Right hindlimb (tissue), 1 donor: ENCODE measurements at places on chromosomes 5 and 9.

DNA sequence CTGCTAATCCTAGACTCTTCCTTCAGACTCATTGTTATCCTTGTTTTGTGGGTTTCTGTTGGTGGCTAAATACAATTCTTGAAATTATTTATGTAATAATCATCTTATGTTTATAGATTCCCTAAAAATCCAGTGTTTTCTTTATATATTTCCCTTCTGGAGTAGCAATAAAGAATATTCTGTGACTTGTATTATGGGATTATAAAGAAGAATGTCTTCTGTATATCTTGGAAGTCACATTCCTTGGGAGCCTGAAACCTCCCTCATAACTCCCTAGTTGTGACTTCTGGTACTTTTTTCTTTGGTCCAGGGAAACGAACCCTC lies 356.1 kb downstream of the TMEM167A start:
- no peak for DNase-seq

DNA sequence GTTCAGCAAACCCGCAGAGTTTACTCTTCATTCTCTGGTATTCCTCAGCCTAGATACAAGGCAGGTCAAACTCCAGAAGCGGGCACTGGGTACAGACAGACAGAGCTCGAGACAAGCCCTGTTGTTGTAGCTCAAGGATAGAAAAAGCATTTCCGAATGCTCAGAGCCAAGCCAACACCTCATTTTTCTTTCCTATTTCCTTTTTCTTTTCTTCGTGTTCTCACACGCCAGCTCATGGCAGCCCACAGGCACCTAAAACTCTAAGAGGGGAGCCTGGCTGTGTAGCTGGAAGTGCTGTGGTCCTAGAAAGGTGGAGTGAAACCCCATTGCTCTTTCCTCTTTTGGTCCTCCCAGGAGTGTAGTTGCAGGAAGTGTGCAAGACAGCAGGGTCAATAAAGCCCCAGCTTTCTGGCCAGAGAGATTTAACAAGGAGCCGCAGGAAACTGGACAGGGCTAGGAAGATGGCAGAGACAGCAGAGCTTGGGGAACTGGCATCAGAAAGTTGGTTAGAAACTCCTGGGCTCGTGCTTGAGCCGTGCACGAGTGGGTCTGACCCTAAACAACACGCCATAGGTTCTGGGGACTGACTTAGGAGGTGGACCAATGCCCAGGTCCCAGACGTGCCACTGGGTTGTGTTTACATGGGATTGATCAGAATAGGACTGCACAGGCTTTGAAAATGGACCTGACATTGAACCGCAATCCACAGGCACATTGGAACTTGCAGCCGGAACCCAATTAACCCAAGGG lies 41.6 kb downstream of the ADAMTS2 start:
- DNase-seq: peak; percentile 4

DNA sequence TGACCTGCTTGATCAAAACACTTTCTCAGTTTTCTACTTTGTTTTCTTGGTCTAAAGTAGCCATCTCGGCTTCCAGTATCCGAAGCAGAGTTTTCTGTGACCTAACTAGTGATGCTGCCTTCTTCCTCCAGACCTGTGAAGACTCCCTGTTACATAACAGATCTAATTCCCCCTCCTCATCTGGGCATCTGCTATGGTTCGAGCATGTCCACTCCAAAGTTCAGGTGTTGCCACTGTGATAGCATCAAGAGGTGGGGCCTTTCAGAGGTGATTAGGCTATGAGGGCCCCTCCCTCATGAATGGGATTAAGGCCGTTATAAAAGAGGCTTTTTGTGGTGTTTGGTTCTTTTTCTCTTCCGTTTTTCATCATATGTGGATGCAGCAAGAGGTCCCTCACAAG lies 20.3 kb downstream of the TTC23L start:
- no peak for DNase-seq

- DNase-seq: no peak
Observed at GRCh38 chr5:149174847-149175234, 33.5 kb downstream of the ABLIM3 start.

DNA sequence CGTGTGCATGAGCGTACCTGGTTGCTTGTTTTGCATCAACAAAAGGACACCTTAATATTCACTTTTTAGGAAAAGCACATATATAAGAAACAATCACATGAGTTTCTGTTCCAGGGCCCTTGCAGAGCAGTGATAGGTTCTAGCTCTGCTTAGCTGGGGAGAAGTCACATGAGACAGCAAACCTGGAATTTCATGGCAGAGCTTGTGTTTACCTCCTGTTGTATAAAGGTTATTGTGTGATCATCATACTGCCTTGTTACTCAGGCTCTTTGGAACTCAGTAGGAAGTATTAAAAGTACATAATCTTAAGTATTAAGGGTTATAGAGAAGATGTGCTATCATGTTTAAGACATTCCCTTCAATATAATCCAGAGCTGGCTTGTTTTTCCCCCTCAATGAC lies 18.0 kb upstream of the VLDLR start:
- no peak for DNase-seq

GRCh38 chr9:32877103-32877502 lies 93.8 kb downstream of the TMEM215 start:
- no peak for DNase-seq

DNA sequence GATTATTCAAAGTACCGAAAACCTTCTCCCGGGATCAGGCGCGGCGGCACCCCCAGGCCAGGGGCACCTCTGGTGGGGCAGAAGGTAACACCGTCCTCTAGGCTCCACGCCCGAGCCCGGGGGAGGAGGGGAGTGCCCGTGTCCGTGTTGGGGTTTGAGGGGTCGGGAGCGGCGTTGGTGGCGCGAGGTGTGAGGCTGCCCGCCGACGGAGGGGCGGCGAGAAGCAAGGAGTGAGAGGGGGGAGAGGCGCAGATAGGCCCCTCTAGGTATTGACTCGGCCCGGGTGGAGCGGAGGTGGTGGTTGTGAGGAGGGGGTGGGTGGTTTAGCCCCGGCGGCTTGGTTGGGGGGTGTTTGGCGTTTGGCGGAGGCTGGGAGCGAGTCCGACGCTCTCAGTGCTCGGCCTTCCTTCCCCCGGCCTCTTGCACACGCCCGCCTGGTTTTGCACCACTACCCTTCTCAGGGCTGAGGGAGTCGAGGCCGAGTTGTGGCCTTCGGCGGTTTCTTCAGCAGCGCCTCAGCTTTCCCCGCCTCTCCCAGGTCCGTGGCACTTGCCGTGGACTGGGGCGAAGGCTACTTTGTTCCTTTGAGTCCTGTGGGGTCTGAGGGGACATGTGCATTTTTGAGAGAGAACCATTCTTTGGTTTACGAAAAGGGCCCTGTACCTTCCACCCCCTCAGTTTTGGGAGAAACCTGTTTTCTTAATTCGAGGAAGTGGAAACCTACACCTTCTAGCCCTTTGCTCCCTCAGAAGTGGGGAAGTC lies 450 bp downstream of the GPBP1 start:
- no peak for DNase-seq

- DNase-seq: no peak
Observed at GRCh38 chr5:121296356-121296755, 555.3 kb upstream of the FTMT start.

DNA sequence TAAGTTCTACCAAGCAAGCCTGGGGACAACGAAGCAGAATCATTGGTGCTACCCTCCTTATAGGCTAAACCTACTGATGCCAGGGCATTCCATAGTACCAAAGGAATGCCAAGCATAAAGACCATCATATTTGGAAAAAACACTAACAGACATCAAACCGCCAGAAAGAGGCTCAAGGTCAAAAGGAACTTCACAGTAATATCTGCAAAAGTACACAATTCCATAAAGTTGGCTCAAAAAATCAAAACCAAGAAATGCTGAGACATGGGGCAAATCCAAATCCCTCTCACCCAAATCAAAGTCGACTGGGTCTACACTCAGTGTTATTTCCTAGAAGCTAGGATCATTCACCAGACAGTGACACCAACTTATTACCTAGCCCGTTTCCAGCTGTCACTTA lies 3.4 kb downstream of the VCP start:
- no peak for DNase-seq

GRCh38 chr9:27162045-27162444 lies 53.0 kb downstream of the TEK start:
- DNase-seq: peak; percentile 54

DNA sequence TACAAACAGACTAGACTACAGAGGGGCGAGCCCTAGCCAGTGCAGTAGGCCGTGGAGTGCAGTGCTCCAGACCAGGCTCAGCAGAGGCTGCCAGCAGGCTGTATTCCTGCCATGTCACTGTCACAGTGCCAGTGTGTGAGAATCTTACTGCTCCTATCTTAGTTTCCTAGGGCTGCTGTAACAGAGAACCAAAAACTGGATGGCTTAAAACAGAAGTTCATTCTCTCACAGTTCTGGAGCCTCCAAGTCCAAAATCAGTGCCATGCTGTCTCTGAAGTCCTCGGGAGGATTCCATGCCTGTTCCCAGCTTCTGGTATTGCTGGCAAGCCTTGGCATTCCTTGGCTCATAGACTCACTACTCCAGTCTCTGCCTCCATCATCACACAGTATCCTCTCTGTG lies 75.0 kb upstream of the SAP30L start:
- no peak for DNase-seq

- no peak for DNase-seq
Observed at GRCh38 chr5:77367741-77368140, 124.4 kb downstream of the WDR41 start.

GRCh38 chr5:154086641-154087040 lies 47.9 kb downstream of the MFAP3 start:
- DNase-seq: peak; percentile 68

GRCh38 chr5:172417983-172418630 lies 36.2 kb downstream of the SH3PXD2B start:
- peak; percentile 98 for DNase-seq

GRCh38 chr9:134495881-134496412 lies 145.7 kb upstream of the COL5A1 start:
- peak; percentile 9 for DNase-seq

DNA sequence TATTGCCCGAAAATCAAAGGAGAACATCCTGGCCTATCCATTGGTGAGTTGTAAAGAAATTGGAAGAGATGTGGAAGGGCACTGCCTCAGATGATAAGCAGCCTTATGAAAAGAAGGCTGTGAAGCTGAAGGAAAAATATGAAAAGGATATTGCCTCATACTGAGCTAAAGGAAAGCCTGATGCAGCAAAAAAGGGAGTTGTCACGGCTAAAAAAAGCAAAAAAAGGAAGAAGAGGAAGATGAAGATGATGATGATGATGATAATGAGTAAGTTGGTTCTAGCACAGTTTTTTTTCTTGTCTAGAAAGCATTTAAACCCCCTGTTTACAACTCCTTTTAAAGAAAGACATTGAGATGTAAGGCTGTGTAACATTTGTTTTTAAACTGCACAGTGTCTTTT lies 59.8 kb upstream of the ZBED3 start:
- no peak for DNase-seq

DNA sequence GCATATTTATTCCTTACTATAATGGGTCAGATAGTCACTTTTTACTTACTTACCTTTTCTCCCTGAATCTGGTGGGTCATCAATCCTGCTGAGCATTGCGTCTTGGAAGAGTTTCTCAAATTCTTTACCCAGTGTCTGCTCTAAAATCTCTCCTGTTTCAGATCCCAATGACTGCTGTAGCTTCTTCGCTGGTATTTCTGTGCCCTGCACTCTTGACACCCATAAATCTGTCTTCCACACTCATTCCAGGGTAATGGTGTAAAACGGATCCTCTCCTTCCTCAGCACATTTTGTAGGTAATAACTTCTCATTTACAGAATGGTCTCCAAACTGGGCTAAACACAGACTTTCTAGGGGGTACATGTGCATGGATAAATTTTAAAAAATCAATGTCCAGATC lies 407.4 kb downstream of the DMAC1 start:
- DNase-seq: no peak

DNA sequence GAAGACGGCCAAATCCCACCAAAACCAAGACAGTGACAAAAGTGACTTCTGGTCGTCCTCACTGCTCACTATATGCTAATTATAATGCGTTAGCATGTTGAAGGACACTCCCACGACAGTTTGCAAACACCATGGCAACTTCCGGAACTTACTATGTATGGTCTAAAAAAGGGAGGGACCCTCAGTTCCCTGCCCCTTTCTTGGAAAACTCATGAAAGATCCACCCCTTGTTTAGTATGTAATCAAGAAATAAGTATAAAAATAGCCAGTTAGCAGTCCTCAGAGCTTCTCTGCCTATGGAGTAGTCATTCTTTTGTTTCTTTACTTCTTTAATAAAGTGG lies 9.5 kb downstream of the FCN2 start:
- DNase-seq: peak; percentile 11

DNA sequence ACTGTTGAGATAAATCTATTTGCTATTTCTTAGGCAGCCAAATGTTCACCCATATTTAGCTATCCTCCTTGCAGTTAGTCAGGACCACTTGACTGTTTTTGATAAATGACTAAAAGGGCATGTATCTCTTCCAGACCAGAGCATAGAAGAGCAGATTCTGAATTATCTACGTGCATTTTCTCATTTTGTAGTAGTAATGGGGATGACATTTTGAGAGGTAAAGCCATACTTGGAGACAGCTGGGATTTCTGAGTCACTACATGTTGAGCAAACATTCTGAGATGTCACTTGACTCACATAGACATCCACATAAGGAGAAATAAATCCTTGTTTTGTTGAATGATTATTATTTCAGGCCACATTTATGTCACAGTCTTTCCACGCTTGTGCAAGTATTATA lies 297.6 kb downstream of the CDH10 start:
- DNase-seq: no peak

GRCh38 chr5:105460721-105461120 lies 1898.1 kb upstream of the NUDT12 start:
- no peak for DNase-seq

GRCh38 chr5:68433923-68434879 lies 218.6 kb downstream of the PIK3R1 start:
- DNase-seq: peak; percentile 68

- no peak for DNase-seq
Observed at GRCh38 chr5:151359391-151359790, 12.0 kb upstream of the SLC36A2 start.

- DNase-seq: no peak
Observed at GRCh38 chr5:168974082-168974481, 326.9 kb downstream of the SLIT3 start.

- no peak for DNase-seq
Observed at GRCh38 chr9:108443741-108444140, 412.0 kb downstream of the ACTL7B start.

GRCh38 chr9:116070256-116070914 lies 83.2 kb upstream of the PAPPA start:
- no peak for DNase-seq

GRCh38 chr5:112014783-112015395 lies 257.9 kb upstream of the NREP start:
- DNase-seq: no peak

DNA sequence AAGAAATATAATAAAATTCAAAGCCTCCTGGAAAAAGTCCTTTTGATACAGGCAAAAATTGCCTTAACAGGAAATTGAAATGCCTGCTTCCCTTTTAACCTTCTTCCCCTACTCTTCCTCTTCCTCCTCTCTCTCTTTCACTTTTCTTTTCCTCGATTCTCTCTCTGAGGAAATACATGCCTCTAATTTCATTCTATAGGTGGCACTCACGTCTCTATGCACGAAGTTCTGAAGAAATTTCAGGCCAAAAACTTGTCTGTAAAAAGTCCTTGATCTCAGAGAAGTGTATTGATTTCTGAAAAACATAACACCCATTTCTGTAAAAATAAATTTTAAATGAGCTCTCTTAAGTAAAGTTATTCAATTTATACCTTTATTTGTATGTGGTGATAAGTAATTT lies 371.7 kb upstream of the IRX4 start:
- no peak for DNase-seq
